ENCODE measurements at places on chromosomes 4 and X. TPM values are rescaled to one million over a fixed set of nuclear protein-coding genes. Genes with fewer than 3 reads are reported as not detected.

- H3K4me1 ChIP-seq: no peaks in the 10 kb centered on the region
- H3K36me3 ChIP-seq: no peaks in the 10 kb centered on the region
- H3K27ac ChIP-seq: no peak overlapping the region
Measured at GRCh38 chr4:115515366-115515765, 401.9 kb upstream of the NDST4 start.

DNA sequence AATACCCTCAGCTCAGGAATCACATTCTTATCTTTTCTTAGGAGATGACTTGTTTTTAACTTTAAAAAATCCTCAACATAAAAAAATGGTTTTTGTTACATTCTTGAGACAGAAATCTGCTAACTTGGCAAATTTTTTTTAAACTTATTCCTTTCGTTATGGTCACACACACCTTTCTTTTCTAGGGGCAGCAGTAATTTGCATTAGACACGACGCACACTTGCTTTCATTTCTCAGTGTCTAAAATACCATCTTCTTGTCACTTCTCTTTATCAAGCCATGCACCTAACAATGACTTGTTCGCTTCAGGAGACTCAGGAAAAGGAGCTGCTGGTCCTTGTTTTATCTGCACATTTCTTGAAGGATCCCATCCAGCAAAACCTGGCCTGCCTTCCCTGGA lies 112.6 kb upstream of the TBL1X start:
- DNase-seq: no peak
- H3K27ac ChIP-seq: peak overlapping the region; percentile 87
- H3K36me3 ChIP-seq: peaks cover 8% of the 10 kb centered on the region

GRCh38 chrX:118569676-118570075 lies 74.1 kb downstream of the DOCK11 start:
- no peak overlapping the region for H3K4me3 ChIP-seq
- no peaks in the 10 kb centered on the region for H3K4me1 ChIP-seq
- peaks cover 20% of the 10 kb centered on the region for H3K36me3 ChIP-seq
- H3K27me3 ChIP-seq: no peaks in the 10 kb centered on the region
- H3K27ac ChIP-seq: no peak overlapping the region

The DUX4 gene
- not detected for total RNA-seq

DNA sequence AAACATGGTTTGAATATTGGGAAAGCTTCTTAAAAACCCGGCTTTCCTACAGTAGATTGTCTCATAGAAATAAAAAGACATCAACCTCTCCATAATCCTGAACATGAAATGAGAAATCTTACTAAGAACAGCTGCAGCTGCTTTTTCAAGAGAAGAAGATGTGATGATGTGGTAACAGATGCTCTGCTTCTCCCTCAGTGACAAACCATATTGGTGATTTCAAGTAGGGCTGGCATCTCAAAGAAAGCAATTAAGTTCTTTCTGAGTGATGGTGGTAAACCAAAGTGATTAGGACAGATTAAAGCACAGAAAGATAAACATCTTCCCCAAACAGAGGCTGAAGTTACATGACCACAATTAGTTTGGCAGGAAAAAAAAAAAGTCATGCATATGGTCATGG lies 1477.7 kb downstream of the RAPGEF2 start:
- H3K27ac ChIP-seq: no peak overlapping the region
- no peaks in the 10 kb centered on the region for H3K36me3 ChIP-seq
- no peak for DNase-seq
- H3K4me1 ChIP-seq: no peaks in the 10 kb centered on the region

Data from activated naive CD8-positive, alpha-beta T cell treated with anti-CD3 and anti-CD28 coated beads, Interleukin-2, amount 10 ng/mL, durations not matched to agents 7 days and 5 days (primary cell).